ENCODE measurements at places on chromosomes 5 and 9.

DNA sequence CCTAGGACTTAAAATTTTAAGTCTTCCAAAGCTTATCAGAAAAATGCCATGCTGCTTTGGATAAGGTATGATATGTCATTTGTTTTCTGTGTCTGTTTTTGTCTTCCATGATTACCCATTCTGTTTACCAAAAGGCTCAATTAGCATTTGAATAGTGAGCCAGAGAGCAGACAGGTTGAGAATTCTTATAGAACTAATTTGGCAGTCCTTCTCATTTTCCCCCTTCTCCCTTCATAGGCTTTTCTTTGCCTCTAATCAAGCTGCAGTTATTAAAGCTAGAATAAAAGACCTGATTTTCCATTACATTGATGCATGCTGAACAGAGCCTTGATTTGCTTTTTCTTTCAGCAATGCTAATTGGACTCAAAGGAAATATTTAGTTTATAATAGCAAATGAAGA is 993.0 kb downstream of the MAT2B start:
- no peak for DNase-seq

DNA sequence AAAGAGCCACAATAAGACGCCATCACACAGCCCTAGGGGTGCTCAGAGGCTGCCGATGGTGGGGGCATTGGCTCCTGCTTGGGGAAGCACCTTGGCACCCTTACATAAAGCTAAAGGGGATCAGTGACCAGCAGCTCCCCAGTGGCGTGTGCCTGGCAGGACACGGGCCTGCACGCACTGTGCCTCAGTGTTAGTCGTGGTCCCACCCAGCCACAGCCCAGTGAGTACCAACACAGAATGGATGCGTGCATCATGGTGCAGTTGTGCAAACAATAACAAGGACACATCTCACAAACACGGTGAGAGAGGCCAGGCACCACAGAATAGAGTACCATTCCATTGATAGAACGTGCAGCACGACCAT is 103.2 kb downstream of the WNK2 start:
- DNase-seq: no peak

DNA sequence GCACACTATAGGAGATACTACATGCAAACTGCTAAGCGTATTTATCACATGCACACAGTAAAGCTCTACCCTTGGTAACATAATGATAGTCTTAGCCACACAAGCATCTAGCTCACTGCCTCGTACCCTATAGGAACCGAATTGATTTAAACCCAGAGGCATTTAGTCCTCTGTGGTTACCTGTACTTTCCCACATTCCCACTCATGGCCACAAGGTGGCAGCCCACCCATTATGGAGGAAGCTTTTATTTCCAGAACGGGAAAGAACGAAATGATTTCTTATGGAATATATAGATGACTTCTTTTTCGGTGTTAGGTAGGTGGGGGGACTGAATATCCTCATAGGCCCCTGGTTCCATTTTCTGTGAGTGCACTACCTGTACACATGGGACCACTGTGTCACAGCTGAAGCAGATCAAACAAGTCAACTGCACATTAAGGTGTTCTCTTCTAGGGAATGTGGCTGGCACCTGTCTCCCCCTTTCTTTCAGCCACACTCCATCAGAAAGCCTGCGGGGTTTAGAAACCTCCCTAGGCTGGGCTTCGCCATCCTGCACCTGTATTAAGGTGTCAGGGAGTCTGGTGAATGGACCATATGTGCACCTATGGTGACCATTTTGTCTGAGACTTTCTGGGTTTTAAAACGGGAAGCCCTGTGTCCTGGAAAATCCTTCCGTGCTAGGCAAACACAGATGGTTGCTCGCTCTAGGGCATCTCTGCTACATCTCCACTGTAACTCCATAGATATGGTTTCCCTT is 313.2 kb downstream of the SLIT3 start:
- DNase-seq: peak; percentile 18

- DNase-seq: no peak
Measured at GRCh38 chr9:110452227-110452801, 114.7 kb upstream of the TXNDC8 start.

DNA sequence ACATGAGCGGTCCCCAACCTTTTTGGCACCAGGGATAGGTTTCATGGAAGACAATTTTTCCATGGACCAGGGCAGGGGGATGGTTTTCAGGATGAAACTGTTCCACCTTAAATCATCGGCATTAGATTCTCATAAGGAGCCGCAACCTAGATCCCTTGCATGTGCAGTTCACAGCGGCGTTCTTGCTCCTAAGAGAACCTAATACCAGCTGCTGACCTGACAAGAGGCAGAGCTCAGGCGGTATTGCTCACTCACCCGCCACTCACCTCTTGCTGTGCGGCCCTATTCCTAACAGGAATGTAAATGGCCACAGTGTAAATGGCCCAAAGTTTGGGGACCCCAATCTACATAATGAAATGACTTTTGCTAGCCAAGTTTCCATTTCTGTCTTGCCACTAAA is 3.1 kb upstream of the PLIN2 start:
- DNase-seq: no peak

DNA sequence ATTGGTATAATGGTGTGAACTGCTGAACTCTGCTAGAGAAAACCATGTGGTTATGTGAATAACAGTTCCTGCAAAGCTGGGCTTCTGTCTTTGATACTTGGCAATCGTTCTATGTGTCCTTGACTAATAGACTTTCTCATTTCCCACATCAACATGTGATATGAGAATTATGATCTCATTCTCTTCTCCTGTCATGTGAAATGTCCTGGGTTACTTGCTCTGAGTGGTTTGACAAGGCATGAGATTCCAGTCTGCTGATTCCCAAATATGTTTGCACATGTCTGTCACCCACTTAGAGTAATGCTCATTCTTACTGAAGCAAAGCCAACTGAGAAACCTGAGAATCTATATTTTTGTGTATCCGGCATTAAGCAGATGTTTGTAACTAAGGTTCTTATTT is 141.2 kb downstream of the PARP8 start:
- DNase-seq: no peak

DNA sequence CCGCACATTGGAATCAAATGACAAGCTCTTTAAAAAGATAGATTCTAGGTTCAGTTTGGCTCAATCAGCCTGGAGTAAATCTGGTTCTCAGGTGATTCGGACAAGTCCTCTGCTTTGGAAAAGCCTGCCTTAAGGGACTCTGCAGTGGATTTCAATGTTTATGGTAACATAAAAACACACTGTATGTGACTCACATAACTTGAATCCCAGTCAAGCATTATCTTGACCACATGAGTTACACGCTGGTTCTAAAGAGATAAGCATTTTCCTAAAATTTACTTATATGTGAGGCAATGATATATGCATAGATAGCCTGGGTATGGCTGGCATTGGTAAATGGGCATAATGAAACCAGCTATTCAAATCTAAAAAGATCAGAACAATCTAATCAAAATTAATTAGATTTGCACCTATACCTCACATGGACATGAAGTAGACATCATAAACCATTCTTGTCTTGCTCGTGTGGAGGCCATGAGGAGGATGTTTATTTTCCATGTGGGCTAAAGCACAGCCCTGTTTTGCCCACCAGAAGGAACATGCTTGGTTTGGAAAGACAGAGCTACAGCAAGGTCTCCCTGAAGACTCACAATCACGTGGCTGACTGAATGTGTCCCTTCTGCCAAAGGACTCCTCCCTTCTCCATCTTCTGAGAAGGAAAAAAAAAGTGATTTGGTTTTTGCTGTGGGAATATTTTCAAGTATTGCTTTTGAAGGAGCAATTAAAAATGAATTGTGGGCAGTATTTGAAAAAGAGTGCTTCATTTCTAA is 351.7 kb downstream of the DIRAS2 start:
- no peak for DNase-seq

DNA sequence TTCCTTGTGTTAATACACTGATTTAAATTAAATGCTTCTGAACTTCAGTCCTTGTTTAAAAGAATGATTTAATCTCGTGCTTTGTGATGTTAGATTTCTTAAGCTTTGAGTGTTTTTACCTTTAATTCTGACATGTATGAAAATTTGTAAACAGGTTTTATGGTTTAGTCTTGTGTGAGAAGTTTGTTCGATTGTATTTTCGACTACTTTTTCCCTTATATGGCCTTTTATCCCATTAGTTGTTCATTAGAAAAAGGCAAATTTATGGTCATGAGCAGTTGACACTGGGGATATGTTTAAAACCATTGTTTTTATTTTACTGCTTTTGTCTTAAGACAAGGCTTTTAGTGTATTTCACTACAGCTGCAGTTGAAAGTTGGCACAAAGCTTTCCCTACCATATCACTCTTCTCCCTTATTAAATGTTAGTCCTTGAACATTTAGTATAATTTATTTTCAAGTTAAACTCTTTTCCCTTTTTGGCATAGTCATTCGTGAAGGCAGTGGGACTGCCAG is 3.3 kb downstream of the UBE2R2 start:
- no peak for DNase-seq

DNA sequence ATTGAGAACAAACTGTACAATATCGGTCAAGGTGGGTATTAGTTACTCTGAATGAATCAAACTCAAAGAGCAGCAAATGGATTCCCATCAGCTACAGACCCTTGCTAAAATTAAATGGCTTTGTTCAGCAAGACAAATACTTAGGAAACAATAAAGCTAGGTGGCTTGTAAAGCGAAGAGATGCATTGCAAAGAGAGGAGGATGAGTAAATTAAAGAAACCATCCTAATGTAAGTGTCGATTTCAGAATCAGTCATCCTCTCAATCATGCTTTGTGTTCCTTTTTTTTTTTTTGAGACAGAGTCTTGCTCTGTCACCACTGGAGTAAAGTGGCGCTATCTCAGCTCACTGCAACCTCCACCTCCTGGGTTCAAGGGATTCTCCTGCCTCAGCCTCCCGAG is 359.2 kb upstream of the ZNF462 start:
- no peak for DNase-seq

- no peak for DNase-seq
Measured at GRCh38 chr5:24188216-24188925, 456.4 kb downstream of the CDH10 start.

DNA sequence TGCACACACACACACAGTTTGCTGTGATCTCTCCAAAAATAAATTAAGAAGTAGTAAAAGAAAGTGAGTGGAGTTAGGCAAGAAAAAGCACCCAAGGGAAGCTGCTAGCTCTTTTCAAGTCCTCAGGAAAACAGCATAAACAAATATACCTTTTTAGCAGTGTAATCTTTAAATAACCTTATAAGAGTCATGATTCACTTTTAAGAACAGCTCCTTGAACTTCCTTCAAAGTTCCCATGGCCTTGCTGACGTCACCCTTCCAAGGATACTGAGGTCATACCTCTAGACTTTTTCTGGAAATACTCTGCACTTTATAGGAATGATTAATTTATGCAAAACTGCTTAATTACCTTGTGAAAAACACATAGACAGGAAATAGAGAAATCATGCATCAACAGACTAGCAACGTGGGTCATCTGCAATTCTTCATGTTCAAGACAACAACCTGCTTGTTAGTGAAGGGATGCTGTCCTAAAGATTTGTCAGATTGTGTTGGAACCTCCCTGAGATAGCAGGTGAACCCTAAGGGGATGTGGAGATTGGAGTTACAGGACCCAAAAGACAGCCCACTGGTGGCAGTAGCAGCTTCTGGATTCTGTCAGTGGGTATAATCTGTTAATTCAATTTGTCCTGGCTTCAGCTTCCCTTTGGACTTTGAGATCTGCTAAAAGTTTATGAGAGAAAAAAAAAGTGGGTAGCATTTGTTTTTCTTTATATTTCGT is 229.0 kb downstream of the ELAVL2 start:
- DNase-seq: no peak

DNA sequence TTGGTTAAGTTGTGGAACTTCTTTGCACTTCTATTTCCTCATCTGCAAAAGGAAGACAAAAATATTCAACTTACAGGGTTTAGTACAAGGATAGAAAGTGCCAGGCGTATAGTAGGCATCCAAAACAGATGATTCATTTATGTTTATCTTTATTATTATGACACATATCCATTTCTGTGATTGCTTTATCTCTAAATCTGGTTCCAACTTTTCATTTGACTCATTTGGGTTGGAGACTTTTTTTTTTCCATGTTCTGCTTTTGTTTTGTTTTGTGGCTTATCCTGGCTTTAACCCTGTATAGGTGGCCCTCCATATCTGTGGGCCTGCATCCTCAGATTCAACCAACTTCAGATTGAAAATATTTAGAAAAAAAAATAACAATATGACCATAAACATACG is 186.7 kb upstream of the SLC24A2 start:
- DNase-seq: no peak

GRCh38 chr5:172979778-172980177 is 3.8 kb upstream of the ATP6V0E1 start:
- no peak for DNase-seq

DNA sequence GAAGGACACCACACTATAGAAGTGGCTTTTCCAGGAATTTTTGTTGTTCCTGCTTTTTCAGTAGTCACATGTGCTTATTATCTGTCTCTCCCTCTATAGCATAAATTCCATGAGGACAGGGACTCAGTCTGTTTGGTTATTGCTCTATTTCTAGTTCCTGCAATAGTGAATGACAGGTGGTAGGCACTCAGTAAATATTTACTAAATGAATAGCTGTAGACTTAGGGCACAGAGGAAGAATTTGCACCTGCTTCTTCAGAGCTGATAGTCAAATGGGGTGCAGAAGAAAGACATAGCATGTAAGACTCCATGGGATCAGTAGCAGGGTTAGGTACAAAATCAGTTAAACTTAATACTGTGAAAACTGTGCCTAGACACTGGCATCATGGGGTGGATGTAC is 580.2 kb downstream of the CCDC171 start:
- no peak for DNase-seq

- no peak for DNase-seq
Measured at GRCh38 chr9:95202076-95202681, 115.3 kb downstream of the FANCC start.

DNA sequence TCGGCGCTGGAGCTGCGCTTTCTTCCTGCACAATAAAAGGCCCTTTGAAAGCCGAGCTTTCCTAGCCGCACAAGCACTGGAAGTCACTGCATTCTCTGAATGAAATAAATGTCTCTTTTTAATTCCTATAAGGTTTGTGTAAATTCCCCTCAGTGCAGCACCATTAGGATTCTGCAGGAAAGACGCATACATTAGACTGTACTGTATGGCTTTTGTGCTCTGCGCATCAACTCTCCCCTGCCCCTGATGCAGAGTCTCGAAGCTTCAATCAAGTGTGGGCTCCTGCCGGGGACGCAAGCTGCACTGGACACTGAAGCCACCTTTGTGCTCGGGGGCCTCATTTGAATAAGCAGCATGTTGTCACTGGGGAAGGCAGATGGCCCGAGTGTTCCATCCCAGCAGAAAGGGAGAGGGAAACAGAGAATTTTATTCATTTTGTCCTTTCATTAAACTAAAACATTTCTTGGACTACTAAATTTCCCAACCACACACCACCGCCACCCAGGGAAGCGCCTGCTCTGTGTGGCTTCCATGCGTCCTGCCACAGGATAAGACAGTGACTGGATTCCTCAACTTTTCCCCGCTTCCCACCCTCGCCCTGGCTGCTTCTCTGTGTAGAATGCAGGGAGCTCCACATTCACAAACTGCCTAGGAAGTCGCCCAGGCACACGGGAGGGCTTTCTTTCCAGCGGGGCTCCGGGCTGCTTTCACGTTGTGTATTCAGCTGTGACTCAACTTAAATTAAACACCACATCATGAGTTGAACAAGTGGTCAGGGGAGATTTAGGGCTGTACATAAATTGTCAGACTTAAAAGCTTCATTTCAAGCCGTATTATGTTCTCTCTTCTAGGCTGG is 635.4 kb downstream of the IRX1 start:
- DNase-seq: no peak

- DNase-seq: no peak
Measured at GRCh38 chr9:77063645-77064285, 44.3 kb downstream of the FOXB2 start.

- DNase-seq: no peak
Measured at GRCh38 chr5:130290219-130290618, 386.0 kb downstream of the CHSY3 start.
